ENCODE measurements at places on chromosomes 5 and 9. TPM values are rescaled to one million over a fixed set of nuclear protein-coding genes. Genes with fewer than 3 reads are reported as not detected.

DNA sequence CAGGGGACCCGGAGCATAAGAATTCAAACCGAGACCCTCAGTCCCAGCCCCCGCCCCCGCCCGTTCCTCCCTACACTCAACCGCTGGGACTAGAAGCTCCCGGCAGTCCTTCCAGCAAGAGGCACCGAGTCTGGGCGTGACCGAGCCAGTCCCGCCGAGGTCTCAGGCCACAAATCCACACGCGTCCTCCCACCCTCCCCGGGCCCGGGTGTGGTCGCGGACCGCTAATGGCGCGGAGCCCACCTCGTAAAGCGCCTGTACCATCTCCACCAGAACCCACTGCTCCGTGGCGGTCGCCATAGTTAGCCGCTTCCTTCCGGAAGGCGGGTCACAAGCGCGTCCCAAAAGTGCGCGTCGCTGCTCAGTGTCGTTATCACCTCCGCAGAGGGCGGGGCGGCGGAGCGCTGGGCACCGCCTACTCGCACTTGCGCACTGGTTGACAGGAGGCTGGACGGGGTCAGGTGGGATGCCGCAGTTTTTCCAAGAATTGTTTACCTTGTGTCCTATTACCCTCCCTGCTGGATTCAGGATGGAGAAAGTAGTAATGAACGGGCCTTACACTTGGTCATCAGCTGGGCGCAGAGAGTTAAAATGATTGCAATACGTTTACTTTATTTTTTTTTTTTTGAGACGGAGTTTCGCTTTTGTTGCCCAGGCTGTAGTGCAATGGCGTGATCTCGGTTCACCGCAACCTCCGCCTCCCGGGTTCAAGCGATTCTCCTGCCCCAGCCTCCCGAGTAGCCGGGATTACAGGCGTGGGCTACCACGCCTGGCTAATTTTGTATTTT, at the start of gene SPTLC1:
SPTLC1 (minus strand) TSS at position 343 of the 788 bp plus-strand sequence; CDS start at position 300, 43 bp downstream.
- peak; percentile 90 for DNase-seq

- DNase-seq, result no peak
Measured at GRCh38 chr5:34603378-34603777, 52.8 kb upstream of the RAI14 start.

Gene PRXL2C
- polyA plus RNA-seq, result 6.0 TPM

Gene TTC23L
- polyA plus RNA-seq, result 4.9 TPM

Gene OMD
- 7.4 TPM for polyA plus RNA-seq

Gene AIF1L
- 371 TPM for polyA plus RNA-seq
